NCI-H345 (cell line): ENCODE measurements at places on chromosomes 7 and 10.
A peak's percentile ranks its signal among the peaks of the same experiment; 100 is the strongest.

DNA sequence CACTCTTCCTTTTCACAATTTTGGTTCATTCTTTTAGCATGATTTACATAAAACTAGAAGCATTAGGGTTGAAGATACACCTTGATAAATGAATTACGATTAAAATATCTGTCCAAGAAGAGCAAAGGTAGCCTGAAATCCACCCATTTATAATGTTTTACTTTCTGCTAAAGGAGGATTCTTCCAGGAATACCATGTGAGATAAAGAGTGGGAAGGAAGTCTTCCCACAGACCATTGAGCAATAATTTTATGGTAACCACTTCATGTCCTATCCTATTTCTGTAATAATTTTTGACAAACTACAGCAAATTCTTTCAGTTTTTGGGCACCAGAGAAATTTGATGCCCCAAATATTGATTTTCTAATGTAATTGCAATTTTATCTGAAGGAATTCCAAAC is 150.6 kb upstream of the STEAP4 start:
- DNase-seq = no peak

DNA sequence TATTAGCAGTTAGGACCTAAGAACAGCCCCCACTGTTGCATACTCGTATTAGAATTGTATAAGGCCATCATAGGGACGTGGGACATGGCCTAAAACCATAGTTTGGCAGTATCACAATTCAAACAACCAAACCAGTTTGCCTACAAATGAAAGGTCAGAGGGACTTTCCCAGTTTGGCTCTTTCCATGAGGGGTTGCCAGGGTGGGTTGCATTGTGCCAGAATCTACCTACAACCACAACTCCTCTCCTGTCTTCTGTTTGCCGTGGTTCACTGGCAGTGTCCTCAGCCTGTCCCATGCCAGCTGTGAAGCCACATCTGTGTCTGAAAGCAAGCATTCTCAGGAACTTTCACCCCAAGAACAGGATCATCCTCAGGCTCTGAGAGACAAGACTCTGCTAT is 44.5 kb downstream of the PIK3AP1 start:
- DNase-seq = no peak

- peak; percentile 28 for DNase-seq
Measured at GRCh38 chr10:79608505-79609375, 2.0 kb upstream of the SFTPA1 start.

GRCh38 chr10:29795850-29796249 is 161.1 kb upstream of the SVIL start:
- no peak for DNase-seq

DNA sequence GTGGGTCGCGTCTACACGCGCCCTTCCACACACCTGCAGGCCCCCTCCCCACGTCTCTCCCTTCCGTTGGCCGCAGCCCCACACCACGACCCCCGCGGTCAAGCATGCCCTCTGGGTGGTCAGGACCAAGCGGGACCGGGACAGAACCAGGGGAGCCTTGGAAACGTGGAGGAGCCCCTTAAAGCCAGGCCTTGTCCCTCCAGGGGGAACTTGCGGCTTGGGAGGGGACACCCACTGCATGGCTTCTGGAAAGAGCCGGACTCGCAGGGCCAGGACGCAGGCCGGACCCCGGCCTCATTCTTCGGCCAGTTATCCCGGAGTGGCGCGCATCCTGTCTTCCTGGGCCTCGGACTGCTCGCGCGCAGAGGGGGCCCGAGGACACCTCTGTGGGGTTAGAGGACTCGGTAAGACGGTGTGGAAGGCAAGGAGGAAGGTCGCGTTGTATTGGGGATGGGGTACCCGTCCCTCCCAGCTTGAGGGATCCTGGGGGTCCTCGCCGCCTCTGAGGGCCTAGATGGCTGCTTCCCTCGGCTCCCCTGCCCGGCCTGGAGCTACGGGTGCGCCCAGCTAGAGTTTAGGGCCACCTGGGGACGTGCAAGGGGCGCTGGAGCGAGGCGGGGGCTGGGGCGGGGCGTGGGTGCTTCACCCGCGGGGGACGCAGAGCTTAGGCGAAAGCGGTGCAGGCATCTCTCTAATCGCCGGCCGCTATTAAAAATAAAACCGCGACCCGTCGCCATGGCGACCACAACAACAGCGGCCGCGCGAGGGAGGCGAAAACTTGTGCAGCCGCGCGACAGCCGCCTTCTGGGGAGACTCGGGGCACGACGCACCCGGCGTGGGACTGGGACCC is 1.8 kb upstream of the PDGFA start:
- DNase-seq = no peak

GRCh38 chr7:140455743-140456142 is 23.6 kb downstream of the MKRN1 start:
- DNase-seq = no peak

DNA sequence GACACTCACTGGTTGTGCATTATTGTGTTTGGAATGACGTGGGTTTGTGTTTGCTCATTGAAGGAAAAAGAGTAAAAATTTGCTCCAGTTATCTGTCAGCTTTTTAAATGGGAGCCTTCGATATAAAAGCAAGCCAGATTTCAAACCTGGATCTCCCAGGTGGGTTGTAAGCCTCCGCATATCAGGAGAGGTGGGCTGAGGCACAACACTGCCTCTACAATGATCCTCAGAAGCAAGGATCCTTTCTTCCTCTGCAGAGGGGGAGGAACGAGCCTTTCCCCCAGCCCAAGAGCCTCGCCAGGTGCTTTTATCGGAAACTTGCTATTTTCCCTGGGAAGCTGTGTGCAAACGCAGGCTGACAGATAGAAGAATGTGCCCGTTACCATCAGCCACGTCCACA is 331.0 kb upstream of the MGMT start:
- no peak for DNase-seq

DNA sequence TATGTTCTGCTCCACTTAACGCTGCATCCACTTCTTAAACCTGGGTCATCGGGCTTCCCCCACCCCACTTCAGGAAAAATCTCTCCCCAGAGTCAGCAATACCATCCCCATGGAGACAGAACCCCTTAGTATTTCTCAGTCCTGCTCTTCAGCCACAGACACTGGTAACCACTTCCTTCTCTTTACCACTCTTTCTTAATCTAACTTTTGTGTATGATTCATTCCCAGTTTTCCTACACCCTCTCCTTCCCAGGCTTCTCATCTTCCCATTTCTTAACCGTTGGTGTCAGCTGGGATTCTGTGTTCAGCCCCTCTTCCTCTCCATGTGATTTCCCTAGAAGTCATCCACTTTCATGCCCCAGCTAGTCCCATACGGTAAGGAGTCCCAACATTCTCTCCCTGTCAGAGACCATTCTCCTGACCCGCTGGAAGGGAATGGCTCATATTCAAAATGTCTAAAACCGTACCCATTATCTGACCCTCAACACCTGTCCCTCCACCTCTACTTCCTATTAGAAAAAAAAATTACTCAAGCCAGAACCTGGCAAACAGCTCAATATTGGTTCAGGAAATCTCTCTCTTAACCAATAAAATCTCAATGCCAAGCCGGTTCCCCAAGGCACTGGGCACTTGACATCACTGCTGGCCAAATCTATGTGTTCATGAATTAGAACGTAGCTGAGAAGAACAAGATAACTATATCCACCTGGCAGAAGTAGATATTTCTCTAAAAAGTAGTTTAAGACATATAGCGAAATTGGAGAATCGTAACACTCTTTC is 89.4 kb downstream of the DGKI start:
- no peak for DNase-seq

GRCh38 chr10:133318494-133319127 is 9.9 kb downstream of the ZNF511 start:
- peak; percentile 54 for DNase-seq

GRCh38 chr10:50421026-50421719 is 169.9 kb upstream of the ASAH2 start:
- no peak for DNase-seq

GRCh38 chr7:42175834-42176723 is 60.9 kb downstream of the GLI3 start:
- DNase-seq = no peak

- no peak for DNase-seq
Measured at GRCh38 chr10:6365384-6365783, 162.7 kb downstream of the PFKFB3 start.

- DNase-seq = peak; percentile 87
Measured at GRCh38 chr10:22316286-22317075, at the start of gene COMMD3. Gene COMMD3 (plus strand): TSS chr10:22316388. CDS start chr10:22316418, 30 bp downstream.

DNA sequence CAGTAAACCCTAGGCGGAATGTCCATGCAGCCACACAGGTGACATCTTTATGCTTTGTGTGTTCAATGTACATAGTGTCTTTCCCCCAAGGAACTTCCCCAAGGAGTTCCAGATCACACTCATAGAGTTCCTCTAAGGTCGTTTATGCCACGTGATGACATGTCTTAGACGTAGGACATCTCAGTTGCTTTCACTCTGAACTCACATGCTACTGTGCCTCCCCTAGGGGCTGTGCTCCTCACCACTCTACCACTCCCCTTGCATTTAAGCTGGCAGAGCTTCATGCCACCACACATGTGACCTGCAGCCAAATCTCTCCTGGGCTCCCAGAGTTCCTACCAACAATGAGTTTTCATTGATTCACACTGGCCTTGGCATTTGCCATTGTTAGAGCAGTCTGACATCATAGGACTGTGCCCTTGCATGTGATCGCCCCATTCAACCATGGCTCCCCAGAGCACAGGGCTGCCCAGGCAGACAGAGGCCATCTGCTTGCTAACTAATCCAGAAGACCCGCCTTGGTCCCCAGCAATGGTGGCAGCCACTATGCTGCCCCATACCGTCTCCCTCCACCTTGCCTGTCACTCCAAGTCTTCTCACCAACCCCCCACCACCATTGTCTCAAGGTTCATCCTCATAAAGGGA is 95.3 kb upstream of the MACROH2A2 start:
- no peak for DNase-seq

GRCh38 chr10:63260860-63261251 is 127.7 kb downstream of the NRBF2 start:
- no peak for DNase-seq

DNA sequence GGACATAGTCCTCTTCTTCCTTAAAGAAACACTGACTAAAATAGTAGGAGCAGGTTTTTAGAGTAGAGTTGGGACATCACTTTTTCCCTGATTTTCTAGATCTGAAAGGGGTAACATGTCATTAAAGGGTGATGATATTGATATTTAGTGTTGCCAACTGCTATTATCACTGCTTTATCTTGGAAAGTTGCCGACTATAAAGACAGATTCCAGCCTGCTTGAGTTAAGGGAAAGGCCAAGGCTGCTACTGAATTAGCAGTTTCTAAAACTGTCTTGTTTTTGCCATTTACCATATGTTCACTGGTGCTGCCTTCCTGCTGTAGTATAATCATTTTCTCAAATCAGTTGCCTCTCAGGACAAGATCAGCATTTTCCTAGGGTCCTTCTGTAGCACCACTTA is 29.7 kb downstream of the AP3M1 start:
- DNase-seq = no peak

GRCh38 chr10:75654171-75654771 is 222.8 kb downstream of the LRMDA start:
- DNase-seq = no peak

- no peak for DNase-seq
Measured at GRCh38 chr10:79289801-79290200, 57.5 kb upstream of the PPIF start.

- DNase-seq = peak; percentile 29
Measured at GRCh38 chr7:54556121-54556520, 13.9 kb downstream of the VSTM2A start.

GRCh38 chr10:42428534-42428933 is 209.8 kb downstream of the ZNF33B start:
- DNase-seq = no peak

- DNase-seq = peak; percentile 73
Measured at GRCh38 chr10:84308481-84309304, 19.7 kb upstream of the CCSER2 start.

GRCh38 chr7:75951506-75951905 is 36.6 kb downstream of the POR start:
- no peak for DNase-seq

GRCh38 chr7:41315764-41316163 is 387.1 kb downstream of the INHBA start:
- DNase-seq = no peak

- DNase-seq = no peak
Measured at GRCh38 chr7:940599-941408, 13.7 kb downstream of the ADAP1 start.

DNA sequence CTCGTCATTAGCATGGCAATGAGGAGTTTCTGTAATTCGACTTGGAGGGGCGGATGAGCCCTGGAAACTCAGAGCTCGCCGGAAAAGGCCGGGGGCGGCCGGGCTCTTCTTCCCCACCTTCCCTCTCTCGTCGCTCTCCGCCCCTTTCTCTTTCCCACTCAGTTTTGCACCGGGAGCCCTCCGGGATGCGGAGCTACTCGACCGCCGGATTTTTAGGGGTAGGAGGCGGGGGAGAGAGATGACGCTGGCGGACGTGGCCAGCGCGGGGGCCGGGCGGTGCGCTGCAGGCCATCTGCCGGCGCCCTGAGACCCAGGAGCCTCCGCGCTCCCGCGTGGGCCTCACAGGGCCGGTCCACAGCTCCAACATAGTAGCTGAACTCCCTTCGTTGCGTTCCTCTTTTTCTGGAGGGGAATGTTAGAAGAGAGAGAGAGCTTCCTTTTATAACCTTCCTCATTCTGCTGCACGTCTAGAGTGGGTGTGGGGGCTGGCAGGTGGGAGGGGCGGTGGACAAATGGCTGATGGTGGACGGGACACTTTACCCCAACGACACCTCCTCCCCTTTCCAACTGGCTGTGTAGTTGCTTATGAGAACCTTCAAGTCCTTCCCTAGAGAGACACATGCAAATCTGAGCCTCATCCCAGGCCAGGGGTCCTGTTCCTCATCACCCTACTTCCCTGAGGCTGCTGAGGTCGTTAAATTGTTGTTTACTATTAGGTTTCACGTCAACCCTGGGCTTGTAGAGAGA is 1.1 kb upstream of the HOXA1 start:
- DNase-seq = peak; percentile 24

DNA sequence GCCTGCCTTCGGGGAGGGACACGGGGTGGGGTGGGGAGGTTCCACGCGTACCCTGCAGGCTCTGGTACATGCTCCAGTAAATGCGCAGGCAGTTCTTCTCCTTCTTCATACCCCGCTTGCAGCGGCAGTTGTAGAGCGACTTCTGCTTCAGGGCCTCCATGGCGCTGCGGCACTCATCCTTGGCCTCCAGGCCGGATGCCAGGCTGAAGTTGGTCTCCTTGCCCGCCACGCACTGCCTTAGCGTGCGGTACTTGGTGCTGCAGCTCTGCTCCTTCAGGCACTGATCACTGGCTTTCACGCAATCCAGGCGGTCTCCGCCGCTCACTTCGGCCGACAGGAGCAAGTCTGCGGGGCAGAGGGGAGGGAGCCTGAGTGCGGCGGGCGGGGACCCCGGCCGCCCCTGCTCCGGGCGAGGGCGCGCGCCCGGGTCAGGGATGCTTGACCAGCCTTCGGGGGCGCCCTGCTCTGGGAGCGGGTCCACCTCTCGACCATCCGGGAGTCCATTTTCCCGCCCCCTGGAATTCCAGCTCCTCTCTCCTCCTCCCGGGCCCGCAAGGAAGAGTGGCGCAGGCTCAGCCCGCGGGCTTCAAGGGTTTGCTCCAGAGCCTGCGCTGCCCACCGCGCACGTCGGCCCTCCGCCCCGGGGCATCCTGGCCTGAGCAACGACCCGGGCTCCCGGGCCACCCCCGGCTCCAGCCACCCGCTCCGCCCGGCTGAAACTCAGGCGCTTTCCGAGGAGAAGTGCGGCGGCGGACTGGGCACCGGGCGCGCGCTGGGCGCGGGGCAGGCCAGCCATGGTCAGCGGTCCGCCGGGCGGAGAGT is 2.0 kb downstream of the GFRA1 start:
- DNase-seq = no peak

- DNase-seq = no peak
Measured at GRCh38 chr7:155322530-155322929, 24.9 kb downstream of the INSIG1 start.
